ENCODE measurements at places on chromosomes 2 and 18. TPM values are rescaled to one million over a fixed set of nuclear protein-coding genes. Genes with fewer than 3 reads are reported as not detected.

DNA sequence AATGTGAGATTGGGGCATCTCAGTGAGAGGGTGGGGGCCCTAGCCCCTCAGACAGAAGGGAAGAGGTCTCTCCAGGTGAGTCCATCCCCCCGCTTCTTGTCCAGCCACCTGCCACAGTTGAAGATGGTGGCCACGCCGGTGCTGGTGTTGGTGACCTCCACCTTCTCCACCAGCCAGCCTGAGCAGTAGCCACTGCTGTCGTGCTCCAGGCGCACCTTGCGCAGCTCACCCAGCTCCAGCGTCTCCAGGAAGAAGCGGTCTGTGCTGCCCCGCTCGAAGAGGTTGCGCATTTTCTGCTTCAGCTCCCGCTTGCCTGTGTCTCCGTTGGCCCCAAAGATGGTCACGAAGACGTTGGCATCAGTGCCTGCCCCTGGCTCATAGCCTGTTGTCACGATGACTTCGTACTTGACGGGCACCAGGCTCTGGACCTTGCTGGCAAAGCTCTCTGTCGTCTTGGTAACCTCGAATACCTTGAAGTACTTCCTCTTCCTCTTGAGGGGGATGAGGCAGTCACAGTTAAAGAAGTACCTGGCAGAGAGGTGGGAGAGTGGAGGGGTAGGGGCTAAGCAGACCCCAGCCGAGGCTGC, 179.5 kb downstream of the LOXHD1 start:
- DNase-seq, result no peak

DNA sequence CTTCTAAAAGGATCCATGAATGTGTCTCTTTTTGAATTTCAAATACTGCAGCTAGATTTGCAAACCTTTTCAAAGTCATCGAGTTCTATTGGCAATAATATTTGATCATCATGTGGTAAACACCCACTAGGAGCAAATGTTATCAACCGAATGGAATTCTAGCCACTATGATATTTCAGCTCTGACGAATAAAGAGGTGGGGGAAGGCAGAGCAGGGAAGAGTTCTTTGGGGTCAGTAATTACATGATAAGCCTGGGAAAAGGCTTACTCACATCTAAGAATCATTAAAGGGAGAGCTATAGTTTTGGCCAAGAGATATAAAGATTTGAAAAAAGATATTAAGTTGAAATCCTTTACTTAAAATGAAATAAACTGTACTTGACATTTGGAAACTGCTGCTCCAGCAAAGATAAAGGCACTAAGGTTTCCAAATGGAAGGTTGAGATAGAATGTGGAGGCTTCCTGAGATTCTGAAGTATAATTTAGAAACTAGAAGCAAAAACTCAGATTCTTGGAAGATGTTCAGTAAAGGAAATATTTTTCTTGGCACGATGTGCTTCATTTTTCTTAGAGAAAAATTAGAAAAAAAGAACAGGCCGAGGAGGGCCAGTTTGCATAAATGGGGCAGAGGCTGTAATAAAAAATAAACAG, 104.7 kb upstream of the ARHGAP28 start:
- no peak for DNase-seq

- DNase-seq, result no peak
Measured at GRCh38 chr18:69250305-69251151, 150.2 kb upstream of the DOK6 start.

- DNase-seq, result no peak
Measured at GRCh38 chr2:129242269-129242668, 737.2 kb upstream of the RAB6C start.

GRCh38 chr2:124919296-124919695, 894.2 kb downstream of the CNTNAP5 start:
- no peak for DNase-seq

DNA sequence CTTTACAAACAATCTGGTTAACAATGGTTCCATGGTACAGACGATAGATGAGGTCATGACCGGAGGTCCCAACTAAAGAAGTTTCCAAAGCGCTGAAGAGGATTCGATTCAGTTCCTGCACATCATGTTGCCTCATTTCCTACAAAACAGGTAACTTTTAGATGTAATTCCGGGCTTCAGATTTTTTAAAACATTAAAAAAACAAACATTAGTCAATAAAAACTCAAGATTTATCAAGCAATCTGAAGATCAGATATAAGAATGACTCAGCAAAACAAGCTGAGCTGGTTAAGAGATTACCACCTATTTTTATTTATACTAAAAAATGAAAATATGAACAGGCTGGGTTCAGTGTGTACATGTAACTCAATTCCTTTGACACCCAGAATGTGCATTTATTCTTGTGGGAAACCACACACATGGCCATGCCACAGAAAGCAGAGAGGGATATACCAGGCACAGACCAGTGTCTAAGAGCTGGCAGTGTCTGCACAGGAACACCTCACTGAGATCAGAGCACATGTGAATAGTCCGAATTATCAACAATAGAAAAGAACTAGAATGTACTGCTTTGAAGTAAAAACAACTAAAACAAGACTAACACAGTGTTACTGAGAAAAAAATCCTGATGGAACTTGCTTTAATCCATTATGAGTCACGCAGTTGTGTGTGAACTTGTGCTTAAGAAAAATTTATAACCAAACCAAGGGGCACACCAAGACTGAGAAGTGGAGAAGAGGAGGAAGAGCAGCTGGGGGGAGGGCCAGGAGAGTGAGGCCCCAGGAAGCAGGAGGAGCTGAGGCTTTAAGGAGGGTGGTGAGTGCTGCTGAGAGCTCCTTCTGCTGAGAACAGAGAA, 9.5 kb downstream of the USP40 start:
- DNase-seq, result no peak

GRCh38 chr2:128626760-128627511, 308.3 kb upstream of the HS6ST1 start:
- DNase-seq, result no peak

GRCh38 chr2:181954538-181954883, 31.1 kb upstream of the PPP1R1C start:
- DNase-seq, result no peak

Gene NYAP2
- 0.15 TPM for total RNA-seq

Gene KRTCAP3
- 16.5 TPM for total RNA-seq

Gene SERPINE2
- 1.2 TPM for total RNA-seq

Gene LIPG
- total RNA-seq, result not detected
